ENCODE measurements at places on chromosomes 3 and 15.

DNA sequence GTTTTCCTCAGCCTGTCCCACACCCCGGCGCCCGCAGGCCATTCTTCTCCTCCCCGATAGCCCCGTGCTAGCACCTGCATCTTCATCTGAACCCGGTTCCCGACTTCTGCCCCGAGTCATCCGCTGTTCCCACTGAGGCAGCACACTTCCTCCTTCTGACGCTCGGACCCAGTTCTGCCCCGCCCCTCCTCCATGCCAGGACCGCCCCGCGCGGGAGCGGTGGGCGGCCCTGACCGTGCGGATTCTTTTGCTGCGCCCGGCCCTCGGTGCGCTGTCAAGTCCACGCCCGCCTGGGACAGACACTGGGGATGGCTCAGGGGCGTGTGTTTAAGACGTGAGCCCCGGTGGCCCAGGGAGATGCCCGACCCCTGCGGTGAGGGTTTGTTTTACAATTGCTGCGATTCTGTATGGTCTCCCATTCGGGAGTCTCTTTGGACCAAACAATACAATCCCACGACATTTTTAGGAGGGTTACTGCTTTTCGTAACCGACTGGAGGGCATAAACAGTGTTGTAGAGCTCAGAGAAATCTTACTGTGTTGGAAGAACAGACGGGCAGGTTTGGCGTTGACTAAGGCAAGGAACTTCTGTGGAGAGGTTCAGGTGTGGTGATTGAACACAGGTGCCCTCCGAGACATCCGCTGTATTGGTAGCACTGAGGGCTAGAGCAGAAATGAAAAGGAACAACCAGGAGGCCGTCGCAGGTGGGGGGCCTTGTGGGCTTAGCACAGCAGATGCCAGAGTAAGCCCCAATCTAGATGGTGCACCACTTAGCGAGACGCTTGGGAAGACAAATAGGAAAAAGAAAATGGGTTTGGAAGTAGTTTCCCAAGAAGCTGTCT, 716 bp downstream of the PTPN23 start:
- peak; percentile 82 for DNase-seq

GRCh38 chr3:192826214-192827006, 91.2 kb downstream of the MB21D2 start:
- no peak for DNase-seq

- DNase-seq = no peak
Observed at GRCh38 chr3:101942356-101942755, 93.0 kb downstream of the NFKBIZ start.

DNA sequence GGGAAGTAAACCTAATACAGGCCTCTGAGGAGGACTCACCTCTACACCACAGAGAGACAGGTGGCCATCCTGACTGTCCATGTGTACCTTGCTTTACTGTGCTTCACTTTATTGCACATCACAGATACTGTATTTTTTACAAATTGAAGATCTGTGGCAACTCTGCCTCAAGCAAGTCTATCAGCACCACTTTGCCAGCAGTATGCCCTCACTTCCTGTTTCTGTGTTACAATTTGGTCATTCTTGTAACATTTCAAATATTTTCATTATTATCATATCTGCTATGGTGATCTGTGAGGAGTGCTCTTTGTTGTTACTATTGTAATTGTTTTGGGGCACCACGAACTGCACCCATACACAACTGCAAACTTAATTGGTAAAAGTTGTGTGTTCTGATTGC, 78.0 kb downstream of the BBX start:
- no peak for DNase-seq

DNA sequence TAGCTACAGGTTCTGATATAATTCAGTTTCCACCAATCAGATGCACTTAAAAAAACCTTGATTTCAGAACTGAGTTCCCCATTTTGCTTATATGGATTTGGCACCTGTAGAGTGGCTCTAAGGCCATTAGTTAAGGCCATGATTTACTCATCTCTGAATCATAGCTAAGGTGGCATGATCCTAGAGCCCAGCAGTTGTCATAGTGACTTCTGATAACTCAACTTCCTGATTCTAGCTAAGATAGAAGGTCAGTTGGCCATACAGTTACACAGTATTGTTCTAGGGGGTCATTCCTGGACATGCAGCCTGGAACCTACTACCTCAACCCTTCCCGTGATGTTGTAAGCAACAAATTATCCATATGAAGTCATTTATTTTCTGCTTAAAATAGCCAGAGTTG, 15.9 kb upstream of the TMEM87A start:
- peak; percentile 51 for DNase-seq

- DNase-seq = no peak
Observed at GRCh38 chr3:119613872-119614271, 16.2 kb downstream of the PLA1A start.

DNA sequence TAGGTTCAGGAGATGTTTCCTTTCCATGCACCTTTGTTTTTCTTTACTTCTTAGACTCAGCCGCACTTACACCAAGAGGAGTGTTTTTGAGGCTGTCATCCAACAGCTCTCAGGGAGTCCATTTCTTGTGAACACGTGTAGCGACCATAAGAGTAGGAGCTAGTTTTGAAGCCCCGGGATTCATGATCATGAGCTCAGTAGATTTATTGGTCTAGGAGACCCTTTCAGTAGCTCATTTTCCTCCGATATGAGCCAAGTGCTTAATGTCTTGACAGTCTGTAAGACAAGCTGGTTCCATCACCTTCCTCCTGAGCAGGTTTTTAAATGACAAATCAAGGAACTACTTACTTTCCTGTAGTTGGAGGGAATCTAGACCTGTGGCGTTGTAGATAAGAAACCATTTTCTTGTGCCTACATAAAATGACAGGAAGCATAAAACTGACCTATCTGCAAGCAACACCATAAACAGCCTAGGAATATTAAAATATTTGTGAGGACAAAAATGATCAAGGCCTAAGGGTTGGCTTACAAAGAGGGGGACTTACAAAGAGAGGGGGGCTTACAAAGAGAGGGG, 172.6 kb upstream of the BHLHE40 start:
- no peak for DNase-seq

- DNase-seq = no peak
Observed at GRCh38 chr15:76863693-76864092, 41.4 kb downstream of the SCAPER start.

- DNase-seq = no peak
Observed at GRCh38 chr3:66480666-66481065, 20.2 kb downstream of the LRIG1 start.

GRCh38 chr3:7950890-7951289, 550.7 kb upstream of the LMCD1 start:
- no peak for DNase-seq

GRCh38 chr3:133896002-133896761, 500 bp upstream of the RAB6B start:
- no peak for DNase-seq

DNA sequence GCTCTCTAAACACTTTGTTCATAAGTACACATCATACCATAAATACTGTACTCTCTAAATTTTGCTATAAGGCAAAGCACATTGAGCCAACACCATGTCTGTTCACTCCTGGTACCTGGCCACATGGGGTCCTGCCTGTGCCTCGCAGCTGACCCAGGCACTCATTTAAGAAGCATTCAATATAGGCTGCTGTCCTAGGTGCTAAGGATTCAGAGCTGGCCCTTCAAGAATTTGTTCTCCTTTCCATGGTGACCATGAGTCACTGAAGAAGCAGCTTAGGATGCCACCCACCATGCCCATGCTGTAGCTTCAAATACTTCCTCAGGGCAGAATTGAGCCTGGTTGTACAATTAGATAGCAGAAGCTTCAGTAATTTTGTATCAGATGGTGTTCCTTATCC, 119.2 kb upstream of the ZBED2 start:
- DNase-seq = no peak

GRCh38 chr3:150306083-150306482, 102.0 kb upstream of the TSC22D2 start:
- no peak for DNase-seq

GRCh38 chr3:37271611-37272010, 97.2 kb upstream of the LRRFIP2 start:
- no peak for DNase-seq

DNA sequence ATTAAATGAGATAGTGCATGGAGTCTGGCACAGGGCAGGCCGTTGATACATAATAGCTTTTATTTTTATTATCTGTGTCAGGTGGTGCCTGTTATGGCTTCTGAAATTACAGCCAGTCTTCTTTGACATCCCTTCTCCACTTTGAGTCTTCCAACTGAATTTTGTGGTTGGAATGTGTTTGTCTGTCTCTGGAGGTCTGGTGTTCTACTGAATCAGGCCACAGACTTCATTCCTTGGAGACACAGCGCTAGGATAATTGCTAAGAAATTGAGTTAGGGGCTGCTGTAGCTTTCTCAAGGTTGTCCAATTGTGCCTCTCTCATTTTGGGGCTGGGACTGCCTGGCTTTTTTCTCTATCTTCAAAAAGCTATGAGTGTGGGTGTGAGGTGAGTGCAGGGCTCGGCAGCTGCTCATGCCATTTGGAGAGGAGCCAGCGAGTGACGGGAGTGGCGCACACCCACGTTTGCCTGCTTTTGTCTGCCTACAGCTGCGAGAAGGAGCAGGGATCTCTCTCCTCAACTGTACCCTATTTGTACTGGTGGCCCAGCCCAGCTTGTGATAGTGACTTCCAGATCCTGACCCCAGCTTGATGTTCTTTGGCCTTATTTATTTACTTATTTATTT, 49.8 kb upstream of the SYN2 start:
- DNase-seq = no peak
